Esophagus muscularis mucosa (tissue), 4 donors: ENCODE measurements at places on chromosomes 4 and X.

- DNase-seq: no peak
These were observed 607.8 kb downstream of the FSTL5 start for GRCh38 chr4:161555689-161556660.

- DNase-seq: no peak
These were observed 89.6 kb downstream of the SCD5 start for GRCh38 chr4:82708982-82709381.

DNA sequence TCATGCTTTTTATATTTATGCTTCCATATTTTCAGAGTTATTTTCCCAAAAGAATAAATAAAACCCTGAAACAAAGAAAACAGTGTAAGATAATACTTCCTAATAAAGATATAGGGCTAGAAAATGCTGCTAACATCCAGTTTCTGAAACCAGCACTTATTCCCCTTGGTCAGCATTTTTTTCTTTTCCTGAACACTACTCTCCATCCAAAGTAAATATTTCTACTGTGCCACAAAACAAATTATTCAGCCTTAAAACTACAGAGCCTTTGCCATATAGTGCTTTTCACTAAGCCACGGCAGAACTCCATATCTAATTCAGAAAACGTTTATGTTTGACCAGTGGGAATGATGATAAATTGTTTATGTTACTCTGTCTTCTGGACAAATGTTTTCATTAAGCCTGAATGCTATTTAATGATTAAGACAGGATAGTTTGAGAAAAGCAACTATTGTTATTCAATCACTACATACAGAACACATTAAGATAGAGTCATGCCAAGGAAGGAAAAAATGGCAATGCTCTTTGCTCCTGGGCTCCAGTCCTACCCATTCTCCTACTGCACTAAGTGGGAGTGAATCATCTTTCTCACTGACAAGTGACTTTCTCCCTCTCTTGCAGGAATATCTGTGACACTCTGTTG is 723.9 kb downstream of the FAT4 start:
- no peak for DNase-seq

GRCh38 chrX:85221361-85221760 is 22.2 kb downstream of the SATL1 start:
- no peak for DNase-seq

DNA sequence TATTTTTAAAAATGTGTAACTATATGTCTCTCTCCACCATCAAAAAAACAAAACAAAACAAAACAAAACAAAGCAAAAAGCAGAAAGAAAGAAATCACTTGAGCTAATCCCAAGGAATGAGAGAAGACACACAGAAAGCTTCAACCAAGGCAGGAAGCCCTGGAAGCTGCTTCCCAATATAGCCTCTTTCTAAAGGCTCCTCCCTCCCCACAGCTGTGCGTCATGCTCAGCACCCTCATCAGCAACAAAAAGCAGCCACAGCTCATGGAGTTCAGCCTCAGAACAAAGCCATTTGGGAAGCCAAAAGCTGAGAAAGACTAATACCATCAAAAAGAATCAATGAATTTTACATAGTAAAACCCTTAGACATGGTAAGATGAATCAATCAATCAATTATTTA is 501.6 kb upstream of the SMIM31 start:
- no peak for DNase-seq

DNA sequence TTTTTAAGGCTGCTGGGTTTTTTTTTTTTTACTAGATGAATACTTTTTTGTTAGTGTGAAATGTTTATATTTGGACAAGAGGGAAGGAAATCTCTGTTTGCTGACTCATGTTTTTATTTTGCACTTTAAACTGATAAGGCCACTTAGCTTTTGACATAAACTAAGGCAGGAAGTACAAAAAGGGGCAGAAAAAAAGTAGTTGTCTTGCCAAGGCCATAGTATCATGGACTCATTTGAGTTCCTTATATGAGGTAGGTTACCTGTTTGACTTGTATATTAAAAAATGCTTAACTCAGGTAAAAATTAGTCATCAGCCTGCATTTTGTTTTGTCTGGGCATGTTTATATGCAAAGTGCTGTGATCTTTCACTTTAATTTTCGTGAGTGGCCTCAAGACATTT is 26.0 kb downstream of the SMAD1 start:
- DNase-seq: no peak

DNA sequence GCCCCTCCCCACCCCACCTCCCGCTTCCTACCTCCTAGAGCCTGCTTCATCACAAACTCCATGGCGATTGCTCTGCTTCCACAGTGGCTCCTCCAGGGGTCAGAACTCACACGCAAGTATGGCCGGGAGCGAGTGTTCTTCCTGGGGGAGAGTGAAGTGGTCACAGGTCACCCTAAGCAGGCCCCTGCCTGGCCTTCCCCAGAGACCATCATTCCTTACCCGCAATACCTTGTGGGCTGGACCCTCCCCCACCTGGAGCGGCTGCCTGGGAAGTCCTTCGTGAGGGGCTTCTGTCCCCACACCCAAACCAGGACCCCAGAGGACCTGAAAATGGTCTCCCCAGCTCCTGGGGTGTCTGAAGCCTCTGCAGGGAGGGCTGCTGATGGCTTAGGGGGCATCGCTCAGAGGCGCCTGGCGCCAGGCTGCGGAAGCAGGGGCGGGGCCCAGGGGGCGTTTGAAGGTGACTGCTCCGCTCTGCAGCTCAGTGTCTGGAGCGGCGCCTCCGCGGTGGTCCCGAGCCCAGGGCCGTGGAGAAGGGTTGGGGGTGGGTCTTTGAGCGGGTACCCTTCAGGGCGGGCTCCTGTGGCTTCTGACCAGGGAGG is 1.4 kb downstream of the CPLX1 start:
- DNase-seq: no peak

GRCh38 chrX:11967986-11968869 is 170.0 kb upstream of the FRMPD4 start:
- no peak for DNase-seq

GRCh38 chr4:40972722-40973121 is 223.0 kb downstream of the NSUN7 start:
- no peak for DNase-seq

- DNase-seq: no peak
These were observed 16.9 kb downstream of the OTUD5 start for GRCh38 chrX:48940404-48940955.

GRCh38 chrX:71928856-71929255 is 18.2 kb downstream of the NHSL2 start:
- DNase-seq: no peak

- DNase-seq: no peak
These were observed 34.3 kb upstream of the HTRA3 start for GRCh38 chr4:8235224-8235623.

GRCh38 chr4:7761312-7761711 is 178.3 kb downstream of the AFAP1 start:
- no peak for DNase-seq

- no peak for DNase-seq
These were observed 361.5 kb upstream of the FMR1 start for GRCh38 chrX:147550217-147550616.
